ENCODE measurements at places on chromosomes 5 and 9. TPM values are rescaled to one million over a fixed set of nuclear protein-coding genes. Genes with fewer than 3 reads are reported as not detected.

Gene CBY3
- not detected for total RNA-seq

Gene C5orf58
- total RNA-seq = not detected

Gene CATSPER3
- total RNA-seq = 0.42 TPM

DNA sequence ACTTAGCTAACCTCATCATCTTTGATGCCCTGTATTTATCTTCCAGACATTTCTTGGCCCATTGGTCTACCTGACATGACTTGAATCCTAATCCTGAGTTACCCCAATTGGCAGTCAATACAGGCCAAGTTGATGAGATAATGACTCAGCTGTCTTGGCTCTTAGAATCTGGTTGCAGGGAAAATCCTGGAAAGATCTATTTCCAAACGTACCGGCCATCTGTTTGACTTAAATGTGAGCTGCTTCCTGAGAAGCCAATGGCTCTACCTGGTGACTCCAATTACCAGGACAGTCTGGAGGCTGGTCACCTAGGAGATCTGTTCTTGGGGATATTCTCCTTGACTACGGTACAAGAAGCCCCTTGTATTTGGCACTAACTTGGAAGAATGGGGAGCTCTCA lies 475.2 kb upstream of the BRINP1 start:
- DNase-seq = no peak
- no peaks in the 10 kb centered on the region for H3K4me1 ChIP-seq
- H3K27ac ChIP-seq = no peak overlapping the region

DNA sequence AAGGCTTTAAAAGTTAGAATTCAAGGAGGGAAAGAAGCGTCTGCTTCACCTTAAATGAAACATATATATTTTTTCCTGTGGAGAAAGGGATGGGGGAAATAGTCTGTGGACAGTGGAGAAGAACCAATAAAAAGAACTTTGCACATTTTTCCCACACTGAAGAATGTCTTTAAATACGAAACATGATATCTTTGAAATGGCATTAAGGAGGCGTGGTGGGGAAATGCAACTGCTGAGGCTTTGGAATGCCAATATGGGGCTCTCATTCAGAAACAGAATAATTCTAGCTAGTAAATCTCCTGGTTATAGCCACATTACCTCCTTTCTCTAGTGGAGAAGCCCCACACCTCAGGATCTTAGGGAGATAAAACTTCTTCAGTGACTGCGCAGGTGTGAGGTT lies 46.8 kb downstream of the TNC start:
- H3K4me1 ChIP-seq = no peaks in the 10 kb centered on the region
- H3K36me3 ChIP-seq = no peaks in the 10 kb centered on the region
- H3K4me3 ChIP-seq = no peak overlapping the region
- H3K27me3 ChIP-seq = no peaks in the 10 kb centered on the region
- DNase-seq = no peak

GRCh38 chr5:144177548-144177947 lies 6.9 kb downstream of the KCTD16 start:
- H3K36me3 ChIP-seq = no peaks in the 10 kb centered on the region
- no peak for DNase-seq
- peaks cover 8% of the 10 kb centered on the region for H3K27me3 ChIP-seq
- no peaks in the 10 kb centered on the region for H3K4me1 ChIP-seq
